ENCODE measurements at places on chromosomes 4 and X. TPM values are rescaled to one million over a fixed set of nuclear protein-coding genes. Genes with fewer than 3 reads are reported as not detected.

DNA sequence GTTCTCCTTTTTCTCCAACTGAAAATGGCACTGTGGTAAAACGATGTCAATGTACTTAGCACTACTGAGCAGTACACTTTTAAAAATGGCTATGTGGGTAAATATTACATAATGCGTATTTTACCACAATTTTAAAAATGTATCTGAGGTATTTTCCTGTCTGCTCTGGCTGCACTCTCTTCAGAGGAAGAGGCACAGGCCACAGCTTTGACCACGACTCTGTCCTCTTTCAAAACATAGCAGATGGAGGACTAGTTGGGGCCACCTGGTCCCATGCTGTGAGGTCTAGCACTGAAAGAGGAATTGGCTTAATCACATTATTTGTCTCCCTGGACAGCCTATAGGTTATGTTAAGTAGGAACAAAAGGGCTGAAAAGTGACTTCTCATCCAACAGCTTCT is 5.2 kb downstream of the KCNE5 start:
- H3K36me3 ChIP-seq, result no peaks in the 10 kb centered on the region
- no peaks in the 10 kb centered on the region for H3K27me3 ChIP-seq
- H3K27ac ChIP-seq, result no peak overlapping the region
- no peak for DNase-seq
- no peak overlapping the region for H3K4me3 ChIP-seq

IL2 gene
- not detected for total RNA-seq

DNA sequence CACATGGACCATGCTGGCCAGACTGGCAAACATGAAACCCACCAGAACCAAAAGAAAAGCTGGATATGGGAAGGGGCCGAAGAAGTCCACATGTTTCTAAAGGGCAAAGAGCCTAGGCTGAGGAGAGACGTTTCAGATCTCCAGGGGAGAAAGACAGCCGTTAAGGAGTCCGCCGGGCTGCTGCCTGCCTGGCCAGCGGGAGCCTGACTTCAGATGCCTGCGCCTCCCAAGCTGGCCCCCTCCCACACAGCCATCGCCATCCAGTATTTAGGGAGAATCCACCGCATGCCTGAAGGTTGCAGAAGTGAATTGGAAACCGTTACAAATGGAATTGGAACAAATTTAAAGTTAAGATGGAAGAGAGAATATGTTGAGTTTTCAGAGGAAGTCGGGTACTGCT is 2.9 kb downstream of the TBL1X start:
- H3K27ac ChIP-seq, result no peak overlapping the region
- H3K27me3 ChIP-seq, result no peaks in the 10 kb centered on the region
- H3K36me3 ChIP-seq, result no peaks in the 10 kb centered on the region
- no peak for DNase-seq
- no peak overlapping the region for H3K4me3 ChIP-seq

- no peaks in the 10 kb centered on the region for H3K27me3 ChIP-seq
- H3K36me3 ChIP-seq, result no peaks in the 10 kb centered on the region
- no peak overlapping the region for H3K4me3 ChIP-seq
- H3K4me1 ChIP-seq, result no peaks in the 10 kb centered on the region
Observed at GRCh38 chr4:5979981-5980380, 38.2 kb downstream of the C4orf50 start.

GRCh38 chr4:55083735-55084134 is 41.7 kb downstream of the KDR start:
- no peaks in the 10 kb centered on the region for H3K36me3 ChIP-seq
- H3K4me1 ChIP-seq, result peaks cover 8% of the 10 kb centered on the region
- H3K27ac ChIP-seq, result no peak overlapping the region
- H3K27me3 ChIP-seq, result no peaks in the 10 kb centered on the region
- H3K4me3 ChIP-seq, result no peak overlapping the region
- no peak for DNase-seq
